Upper lobe of left lung (tissue), 6 donors: ENCODE measurements at places on chromosomes 7 and 10.

DNA sequence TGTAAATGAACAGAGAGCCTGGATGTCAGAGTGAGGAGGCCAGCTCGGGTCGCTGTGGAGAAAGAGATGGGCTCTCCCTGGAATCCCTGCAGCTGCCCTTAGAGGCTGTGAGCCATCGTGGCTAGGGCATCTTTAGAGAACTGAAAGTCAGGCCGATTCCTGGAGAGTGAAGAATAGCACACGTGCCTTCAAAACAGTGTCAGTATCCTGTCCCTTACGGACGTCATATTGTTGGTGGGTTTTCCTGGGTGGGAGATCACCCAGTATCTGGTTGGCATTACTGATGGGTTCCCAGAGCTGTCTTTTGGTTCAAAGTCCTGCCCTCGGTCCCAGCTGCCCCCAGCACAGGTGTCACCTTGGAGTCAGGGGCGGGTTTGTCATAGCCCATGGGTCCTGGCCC, 25.3 kb downstream of the IKZF1 start:
- peaks cover 17% of the 10 kb centered on the region for H3K4me1 ChIP-seq
- no peak for DNase-seq
- no peak overlapping the region for H3K4me3 ChIP-seq
- H3K27me3 ChIP-seq, result no peaks in the 10 kb centered on the region
- H3K27ac ChIP-seq, result no peak overlapping the region

DNA sequence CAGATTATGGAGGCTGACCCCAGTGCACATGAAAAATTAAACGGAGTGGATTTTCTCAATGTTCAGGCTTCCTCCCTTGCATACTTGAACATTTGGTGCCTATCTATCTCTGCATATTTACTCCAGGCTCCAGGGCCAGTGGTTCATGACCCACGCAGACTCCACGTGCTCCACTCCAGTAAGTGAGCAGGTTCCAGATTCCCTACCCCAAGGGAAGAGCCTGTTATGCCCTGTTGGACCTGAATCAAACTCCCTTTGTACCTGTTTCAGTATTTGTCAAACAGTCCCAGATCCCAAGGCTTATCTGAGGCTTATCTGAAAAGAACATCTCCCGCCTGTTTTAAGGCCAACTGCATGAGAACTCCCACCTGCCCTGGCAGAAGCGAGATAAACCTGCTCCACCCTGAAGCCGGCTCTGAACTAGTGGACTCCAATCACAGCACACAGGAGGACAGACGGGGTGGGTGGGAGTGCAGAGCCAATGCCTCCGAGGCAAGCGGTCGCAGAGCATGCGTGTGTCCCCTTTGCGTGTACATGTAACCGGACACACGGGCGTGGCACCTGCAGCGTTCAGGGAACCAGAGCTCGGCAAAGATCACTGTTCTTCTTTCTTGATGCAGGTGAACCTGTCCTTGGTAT, 2.3 kb upstream of the FUOM start:
- H3K4me1 ChIP-seq, result peaks cover 11% of the 10 kb centered on the region
- no peak overlapping the region for H3K27ac ChIP-seq
- H3K4me3 ChIP-seq, result no peak overlapping the region
- no peaks in the 10 kb centered on the region for H3K27me3 ChIP-seq

DNA sequence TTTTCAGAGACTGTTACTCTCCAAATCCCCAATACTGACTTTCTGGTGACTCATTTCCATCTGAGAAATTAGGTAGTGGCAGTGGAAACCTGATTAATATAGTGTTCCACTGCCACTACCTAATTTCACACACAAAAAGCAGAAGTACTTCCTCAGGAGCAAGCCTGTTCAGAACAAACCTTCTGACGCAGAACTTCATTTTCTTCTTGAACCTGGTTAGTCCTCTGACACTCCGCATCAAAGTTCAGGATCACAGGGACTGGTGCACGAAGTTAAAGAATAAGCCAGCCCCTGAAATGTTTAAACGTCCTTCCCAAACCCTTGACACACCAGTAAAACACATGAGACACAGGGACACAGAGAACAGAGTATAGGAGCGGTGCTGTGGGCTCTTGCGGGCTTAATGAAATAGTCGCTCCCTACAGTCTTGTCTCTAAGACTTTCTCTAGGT, 4.4 kb downstream of the WDR91 start:
- peaks cover 27% of the 10 kb centered on the region for H3K36me3 ChIP-seq
- peaks cover 30% of the 10 kb centered on the region for H3K4me1 ChIP-seq
- no peaks in the 10 kb centered on the region for H3K27me3 ChIP-seq
- H3K27ac ChIP-seq, result peak overlapping the region; percentile 65
- no peak overlapping the region for H3K4me3 ChIP-seq
- no peak for DNase-seq

GRCh38 chr7:146479040-146479439, 362.4 kb downstream of the CNTNAP2 start:
- no peaks in the 10 kb centered on the region for H3K27me3 ChIP-seq
- H3K4me1 ChIP-seq, result no peaks in the 10 kb centered on the region
- DNase-seq, result no peak

DNA sequence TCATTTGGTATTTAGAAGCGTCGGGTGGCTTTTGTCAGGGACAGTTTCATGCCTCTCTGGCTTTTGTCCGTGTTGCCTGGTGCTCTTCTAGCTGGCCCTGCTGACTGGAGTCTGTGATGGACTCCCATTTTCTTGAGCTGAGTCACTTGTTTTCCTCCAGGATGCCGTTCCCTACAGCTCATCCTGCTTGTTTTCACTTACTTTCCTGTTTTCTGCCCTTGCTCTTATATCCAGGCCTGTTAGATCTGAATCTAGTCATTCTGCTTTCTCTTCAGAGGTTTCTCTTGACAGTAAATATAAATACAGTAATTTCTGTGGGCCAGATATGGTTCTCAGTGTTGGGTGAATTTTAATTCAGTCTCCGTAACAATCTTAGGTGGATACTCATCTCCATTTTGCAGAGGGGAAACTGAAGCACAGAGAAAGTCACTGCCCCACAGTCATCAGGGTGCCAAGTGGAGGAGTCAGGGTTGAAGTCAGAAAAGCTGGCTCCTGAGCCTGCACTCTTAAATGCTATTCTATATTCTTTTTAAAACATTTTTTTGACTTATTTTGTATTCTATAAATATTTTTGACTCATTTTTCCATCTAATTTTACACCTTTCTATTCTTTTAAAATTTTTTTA, 85.4 kb downstream of the CCNY start:
- H3K4me3 ChIP-seq, result no peak overlapping the region
- peaks cover 67% of the 10 kb centered on the region for H3K4me1 ChIP-seq
- no peaks in the 10 kb centered on the region for H3K36me3 ChIP-seq
- no peaks in the 10 kb centered on the region for H3K27me3 ChIP-seq
- DNase-seq, result no peak
- peak overlapping the region; percentile 66 for H3K27ac ChIP-seq

- H3K4me1 ChIP-seq, result no peaks in the 10 kb centered on the region
- no peak for DNase-seq
- no peak overlapping the region for H3K27ac ChIP-seq
Measured at GRCh38 chr10:35042783-35043182, 47.4 kb downstream of the CUL2 start.

DNA sequence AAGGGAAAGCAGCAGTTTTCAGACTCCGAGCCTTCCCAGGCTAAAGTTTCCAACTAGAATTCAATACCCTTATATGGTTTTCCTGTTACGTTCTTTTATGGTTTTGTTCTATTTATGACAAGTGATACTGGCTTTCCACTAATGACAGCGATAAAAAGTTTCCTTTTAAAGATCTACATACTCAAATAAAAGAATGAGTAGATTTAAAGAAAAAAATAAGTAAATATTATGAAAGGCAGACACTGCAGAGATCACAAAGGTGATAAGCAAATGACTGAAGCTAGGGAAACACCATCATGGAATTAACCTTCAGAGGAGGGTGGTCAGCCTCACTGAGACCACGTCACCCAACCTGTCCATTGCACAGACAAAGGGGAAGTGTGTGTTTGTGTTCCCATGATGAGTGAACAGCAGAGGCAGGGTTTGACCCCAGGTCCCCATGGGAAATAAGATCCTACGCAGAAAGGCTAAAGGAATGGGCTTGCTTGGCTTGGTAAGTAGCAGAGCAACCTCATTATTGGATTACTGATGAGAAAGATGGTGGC, 4.0 kb downstream of the VSIR start:
- H3K27me3 ChIP-seq, result no peaks in the 10 kb centered on the region
- H3K4me3 ChIP-seq, result peak overlapping the region; percentile 4
- peaks cover 81% of the 10 kb centered on the region for H3K4me1 ChIP-seq
- peak overlapping the region; percentile 97 for H3K27ac ChIP-seq
- DNase-seq, result no peak
- H3K36me3 ChIP-seq, result peaks cover 17% of the 10 kb centered on the region
